ENCODE measurements at places on chromosomes 7 and 10.

DNA sequence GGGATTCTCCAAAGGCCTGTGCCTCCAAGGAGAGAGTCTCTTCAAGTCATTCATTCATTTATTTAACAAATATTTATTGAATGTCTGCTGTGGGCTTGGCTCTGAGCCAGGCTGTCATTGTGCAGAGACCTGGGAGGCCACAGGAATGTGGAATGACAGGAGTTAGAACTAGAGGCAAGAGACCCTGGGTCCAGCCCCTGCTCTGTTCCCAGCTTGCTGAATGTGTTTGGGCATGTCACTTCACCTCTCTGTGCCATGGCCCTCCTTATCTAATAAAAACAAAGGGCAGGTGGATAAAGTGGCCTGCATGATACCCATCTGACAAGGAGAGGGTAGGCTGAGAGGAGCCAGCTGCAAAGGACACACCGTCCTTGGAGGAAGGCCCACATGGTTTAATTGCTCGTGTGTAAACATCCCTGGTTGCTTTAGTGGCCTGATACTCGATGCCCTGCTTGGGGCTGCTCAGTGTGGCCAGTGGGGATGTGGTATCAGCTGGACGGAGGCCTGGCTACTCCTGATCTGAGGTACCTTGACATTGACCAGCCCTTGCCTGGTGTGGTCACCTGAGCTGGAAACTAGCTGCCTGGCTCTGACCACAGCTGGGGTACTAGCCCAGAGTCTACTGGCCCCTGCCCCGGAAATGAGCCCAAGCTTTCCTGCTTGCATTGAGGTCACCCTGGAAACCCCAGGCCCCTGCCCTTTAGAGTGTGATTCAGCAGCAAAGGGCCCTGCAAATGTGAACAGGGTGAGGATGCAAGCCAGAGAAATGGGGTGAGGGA is 116.2 kb downstream of the CDH23 start:
- DNase-seq: no peak

- no peak for DNase-seq
These were observed 23.3 kb upstream of the SORCS3 start for GRCh38 chr10:104617831-104618230.

GRCh38 chr10:77386365-77386764 is 251.2 kb downstream of the KCNMA1 start:
- no peak for DNase-seq

- no peak for DNase-seq
These were observed 326.6 kb downstream of the ADARB2 start for GRCh38 chr10:1410469-1411395.

- DNase-seq: no peak
These were observed 57.8 kb downstream of the STK17A start for GRCh38 chr7:43640679-43641078.

DNA sequence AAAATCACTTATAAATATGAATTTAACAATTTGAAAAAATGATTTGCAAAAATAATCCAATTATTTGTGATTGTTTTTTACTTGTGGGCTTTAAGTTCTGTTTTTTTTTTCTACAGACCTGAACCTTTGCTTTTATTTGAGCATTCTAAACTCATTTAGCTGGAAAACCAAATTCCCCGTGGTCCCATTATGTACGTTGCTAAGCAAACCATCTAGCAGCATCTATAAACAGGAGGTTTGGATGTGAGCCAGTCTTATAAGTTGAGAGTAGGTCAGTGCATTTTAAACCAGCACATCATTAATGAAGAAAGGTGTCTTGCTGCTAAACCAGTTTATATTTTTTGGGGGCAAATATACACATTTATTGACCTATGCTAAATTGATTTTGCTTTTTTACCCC is 77.3 kb downstream of the LRRN3 start:
- DNase-seq: no peak

DNA sequence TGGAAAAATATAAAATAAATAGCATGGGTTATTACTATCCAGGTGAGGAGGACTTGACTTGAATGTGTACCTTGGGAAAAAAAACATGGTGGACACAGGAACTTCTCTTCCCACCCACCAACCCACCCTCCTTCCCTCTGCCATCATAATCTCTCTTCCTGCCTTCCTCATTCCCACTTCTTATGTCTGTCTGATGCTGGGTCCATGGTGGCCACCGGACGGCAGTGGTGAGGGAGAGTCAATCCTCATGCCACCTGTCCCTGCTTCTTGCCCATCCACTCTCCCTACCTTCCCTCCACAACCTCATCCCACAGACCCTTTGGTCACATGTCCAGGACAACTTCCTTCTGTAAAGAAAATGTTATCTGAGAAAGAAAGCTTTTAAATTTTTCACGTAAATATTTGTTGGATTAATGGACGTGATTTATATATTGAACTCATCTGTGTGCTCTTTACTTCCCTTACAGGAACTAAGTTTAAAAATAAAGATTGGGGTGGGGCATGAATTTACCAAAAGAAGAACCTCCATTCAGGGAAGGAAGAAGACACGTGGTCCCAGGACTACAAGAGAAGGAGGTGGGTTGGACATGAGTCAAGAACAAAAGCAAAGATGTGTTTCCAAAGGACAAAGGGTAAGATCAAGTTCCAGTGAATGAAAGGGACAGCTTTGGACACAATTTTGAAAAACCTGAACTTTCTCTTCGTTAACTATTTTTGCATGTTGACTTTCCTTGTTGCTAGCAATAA is 104.5 kb downstream of the PIP4K2A start:
- no peak for DNase-seq

- DNase-seq: peak; percentile 33
These were observed 700 bp downstream of the SMC3 start for GRCh38 chr10:110568055-110568735.

DNA sequence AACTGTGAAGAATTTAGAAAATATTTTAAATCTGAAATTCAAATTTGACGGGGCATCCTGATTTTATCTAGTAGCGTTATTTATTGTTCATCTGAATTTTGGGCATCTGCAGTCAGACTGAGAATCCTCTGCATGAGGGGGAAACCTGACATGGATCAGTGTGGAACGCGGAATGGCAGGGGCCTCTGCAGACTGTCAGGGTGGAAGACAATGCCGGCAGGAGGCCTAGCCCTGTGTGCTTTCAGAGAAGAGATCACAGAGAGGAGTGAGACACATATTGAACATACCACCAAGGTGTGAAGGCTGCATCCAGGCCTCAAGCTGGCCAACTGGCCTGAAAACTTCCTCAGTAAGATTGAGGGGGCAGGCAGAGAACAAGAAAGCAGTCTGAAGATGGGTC is 921.1 kb upstream of the GHITM start:
- DNase-seq: no peak

Measured in CD4-positive, alpha-beta T cell treated with Interleukin-6 at 100 ng/mL for 8 hours (primary cell).